Skeletal muscle cell (primary cell): ENCODE measurements at places on chromosomes 7 and 10.

GRCh38 chr10:1410469-1411395, 326.6 kb downstream of the ADARB2 start:
- DNase-seq = no peak

- DNase-seq = no peak
Observed at GRCh38 chr10:60363187-60363586, 26.5 kb downstream of the ANK3 start.

GRCh38 chr10:71812913-71813590, 38.0 kb downstream of the PSAP start:
- DNase-seq = no peak

GRCh38 chr10:26679588-26679987, 17.9 kb upstream of the PDSS1 start:
- no peak for DNase-seq

- no peak for DNase-seq
Observed at GRCh38 chr7:89685287-89685686, 469.0 kb upstream of the STEAP1 start.

DNA sequence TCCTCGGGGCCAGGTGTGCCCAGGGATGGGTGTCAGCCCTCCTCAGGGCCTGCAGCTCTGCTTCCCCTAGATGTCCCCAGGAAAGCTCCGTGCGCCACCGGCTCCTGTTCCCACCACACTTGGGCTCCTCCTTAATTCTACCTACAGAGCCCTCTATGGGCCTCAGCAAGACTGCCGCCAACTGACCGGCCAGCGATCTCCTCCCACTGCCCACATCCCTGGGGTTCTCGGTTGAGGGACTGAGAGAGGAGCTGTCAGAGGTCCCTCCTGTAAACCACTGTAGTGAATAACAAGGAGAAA, 5.3 kb upstream of the LDB3 start:
- no peak for DNase-seq

GRCh38 chr10:133457100-133457841, 3.5 kb downstream of the SCART1 start:
- no peak for DNase-seq

DNA sequence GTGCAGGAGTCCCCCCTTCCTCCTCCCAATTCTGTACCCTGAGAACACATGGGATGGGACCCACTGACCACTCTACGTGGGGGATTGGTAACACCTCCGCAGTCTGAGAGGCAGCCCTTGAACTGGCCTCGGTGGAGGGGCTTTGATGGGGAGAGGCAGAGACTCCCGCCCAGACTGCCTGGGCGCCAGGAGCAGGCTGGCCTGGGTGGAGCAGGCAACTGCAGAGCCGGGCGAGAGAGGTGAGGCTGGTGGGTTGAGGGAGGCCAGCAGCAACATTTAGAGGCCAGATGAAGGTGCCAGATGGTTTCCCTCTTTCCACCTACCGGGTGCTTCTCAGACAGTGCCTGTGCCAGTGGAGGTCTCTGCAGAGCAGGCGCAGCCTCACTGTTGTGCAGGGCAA, 30.7 kb upstream of the ZNF467 start:
- no peak for DNase-seq

- no peak for DNase-seq
Observed at GRCh38 chr7:84144935-84145334, 49.7 kb downstream of the SEMA3A start.

DNA sequence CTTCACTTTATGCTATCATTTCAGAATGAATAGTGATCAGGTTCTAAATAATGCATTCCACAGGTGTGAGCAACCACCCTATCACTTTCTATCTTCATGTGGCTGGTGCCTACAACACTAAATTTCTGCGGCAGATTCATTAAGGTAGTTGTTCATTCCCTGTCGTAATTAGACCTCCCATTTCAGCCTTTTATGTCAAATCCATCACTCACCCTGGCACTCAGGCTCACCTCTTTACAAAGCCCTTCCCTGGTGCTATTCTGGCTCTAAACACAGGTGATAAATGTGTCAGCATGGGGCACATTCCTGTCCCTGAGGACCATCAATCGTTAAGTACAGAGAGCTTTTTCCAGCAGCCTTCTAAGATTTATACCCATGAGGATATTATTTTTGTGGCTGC, 300.0 kb upstream of the C7orf33 start:
- no peak for DNase-seq

DNA sequence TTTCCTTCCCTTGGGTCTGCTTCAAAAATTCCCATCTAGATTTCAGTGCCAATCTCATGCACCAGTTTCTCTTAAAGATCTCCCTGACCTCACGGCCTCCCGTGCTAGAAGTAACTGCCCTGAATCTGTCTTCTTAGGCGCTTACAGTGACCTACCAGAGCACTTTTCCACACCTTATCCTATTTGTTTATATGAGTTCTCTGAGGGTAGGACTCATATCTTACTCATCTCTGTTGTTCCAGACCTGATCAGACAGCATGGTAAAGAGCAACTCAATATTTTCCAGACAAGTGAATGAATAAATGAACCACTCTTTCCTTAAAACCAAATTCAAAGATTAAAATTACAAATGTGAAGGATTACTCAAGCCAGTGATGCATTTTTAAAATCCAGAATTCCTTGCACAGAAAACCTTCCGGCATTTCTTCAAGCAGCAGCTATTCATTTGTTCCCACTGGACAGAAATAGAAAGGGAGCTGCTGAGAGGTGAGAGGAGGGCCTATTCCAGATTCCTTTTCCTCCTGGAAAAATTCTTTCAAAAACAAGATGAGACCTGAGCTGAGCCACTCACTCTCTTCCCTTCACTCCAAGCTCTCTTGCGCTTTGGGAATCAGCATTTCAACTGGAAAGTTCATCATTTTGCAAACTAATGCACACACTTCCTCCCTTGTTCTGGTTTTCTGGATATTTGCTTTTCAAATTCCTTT, 94.6 kb downstream of the ELMO1 start:
- DNase-seq = no peak

DNA sequence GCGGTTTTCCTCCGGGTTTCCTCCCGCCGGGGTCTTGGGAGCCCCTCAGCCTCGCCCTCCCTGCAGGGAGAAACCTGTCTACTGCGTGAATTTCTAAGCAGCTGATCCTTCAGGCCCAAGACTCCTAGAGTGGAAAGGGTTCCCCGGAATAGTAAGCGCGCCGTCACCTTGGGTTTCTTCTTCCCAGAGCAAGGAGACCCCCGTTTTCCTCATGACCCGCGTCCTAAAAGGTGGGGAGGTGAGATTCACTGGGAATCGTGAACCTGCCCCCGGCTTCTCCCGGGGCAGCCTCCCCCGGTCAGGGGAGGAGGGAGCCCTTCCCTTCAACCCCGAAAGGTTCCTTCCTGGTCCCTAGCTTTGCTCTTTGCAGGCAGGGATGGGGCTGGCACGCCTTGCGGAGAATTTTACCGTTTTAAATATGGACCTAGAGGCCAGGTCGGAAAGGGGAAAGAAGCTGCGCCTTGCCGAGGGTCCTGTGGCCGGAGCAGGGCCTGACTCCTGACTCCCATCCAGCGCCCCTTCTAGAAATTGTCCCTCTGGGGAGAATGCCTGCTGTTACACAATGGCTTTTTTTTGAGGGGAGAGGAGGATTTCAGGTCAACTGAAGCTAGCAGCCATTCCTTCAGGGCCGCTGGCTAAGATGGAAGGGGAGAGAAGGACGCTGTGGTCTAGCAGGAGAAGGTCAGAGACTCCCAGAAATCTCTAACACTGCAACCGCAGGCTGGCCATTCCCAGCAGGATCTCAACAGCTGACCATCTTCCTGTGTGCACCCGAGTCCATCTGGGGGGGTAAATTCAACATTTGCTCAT, 11.6 kb upstream of the MNX1 start:
- no peak for DNase-seq

- no peak for DNase-seq
Observed at GRCh38 chr7:135208102-135208793, 3.1 kb downstream of the WDR91 start.

DNA sequence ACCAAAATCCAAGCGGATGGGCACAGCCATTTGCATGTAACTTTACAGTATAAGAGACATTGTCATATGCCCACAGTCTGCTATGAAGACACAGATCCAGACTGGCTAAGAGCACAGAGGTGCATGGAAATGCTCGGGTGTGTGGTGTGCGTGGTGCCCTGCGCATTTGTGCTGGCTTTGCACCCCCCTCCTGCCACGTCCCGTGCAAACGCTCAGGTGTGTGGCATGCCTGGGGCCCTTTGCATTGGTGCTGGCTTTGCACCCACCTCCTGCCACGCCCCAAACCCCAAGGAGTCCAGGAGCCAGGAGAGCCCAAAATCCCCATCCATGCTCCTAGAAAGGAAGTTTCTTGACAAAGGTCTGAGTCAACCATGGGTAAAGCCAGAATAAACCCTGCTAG, 306.2 kb downstream of the PTPRN2 start:
- DNase-seq = no peak

DNA sequence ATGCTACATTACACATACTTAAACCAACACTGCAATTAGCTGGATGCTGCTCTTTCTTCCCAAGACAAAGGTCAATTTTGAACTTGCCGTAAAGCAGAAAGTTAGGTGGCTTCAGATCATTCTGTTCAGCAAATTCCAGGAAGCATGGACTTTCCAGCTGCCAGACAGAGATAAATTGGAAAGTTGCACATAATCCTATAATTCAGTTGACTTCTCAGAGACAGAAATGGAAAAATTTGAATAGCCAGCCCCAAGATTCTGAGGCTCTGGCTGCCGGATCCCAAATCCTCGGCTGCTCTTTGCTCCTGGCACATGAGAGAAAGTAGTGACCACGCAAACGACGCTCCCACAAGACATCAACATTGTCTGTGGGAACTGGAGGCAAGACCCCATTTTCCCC, 105.0 kb upstream of the VIPR2 start:
- no peak for DNase-seq

DNA sequence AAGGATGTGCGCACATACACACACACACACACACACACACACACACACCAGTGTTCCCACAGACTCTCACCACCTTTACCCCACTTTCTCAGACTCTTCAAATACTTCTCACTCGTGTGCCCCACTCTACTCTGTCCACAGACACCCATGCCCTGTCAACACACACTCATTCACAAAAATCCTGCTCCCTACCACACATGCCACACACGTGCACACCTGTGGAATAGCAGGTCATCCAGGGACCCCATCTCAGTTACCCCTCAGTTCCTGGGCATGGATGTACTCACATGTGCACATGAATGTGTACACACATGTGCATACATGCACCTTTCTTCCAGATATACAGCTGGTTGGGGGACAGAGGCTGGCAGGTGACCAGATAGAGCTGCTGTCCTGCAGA, 142.9 kb downstream of the EMX2 start:
- DNase-seq = no peak

DNA sequence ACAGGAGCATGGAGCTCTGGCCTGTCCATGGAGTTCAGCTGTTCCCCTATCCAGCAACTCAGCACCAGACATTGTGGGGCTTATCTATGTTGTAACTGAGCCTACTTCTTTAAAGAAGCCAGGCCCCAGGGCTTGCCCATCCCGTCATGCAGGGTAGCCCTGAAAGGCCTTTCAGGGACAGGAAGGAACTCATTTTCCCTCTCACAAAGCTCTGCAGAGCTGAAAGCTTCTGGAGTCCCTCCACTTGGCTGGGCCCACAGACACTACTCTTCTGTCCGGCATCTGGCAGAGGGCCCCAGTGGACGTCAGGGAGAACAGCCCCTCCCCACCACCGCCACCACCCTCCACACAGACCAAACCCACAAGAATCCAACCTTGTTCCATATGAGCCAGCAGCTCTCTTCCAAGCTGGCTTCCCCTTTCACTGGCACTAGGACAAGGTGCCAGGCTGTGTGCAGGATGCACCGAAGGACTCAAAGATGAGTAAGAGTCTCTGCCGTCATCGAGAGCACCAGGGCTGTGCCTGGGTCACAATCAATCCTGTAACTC, 33.1 kb downstream of the DENND2A start:
- no peak for DNase-seq

DNA sequence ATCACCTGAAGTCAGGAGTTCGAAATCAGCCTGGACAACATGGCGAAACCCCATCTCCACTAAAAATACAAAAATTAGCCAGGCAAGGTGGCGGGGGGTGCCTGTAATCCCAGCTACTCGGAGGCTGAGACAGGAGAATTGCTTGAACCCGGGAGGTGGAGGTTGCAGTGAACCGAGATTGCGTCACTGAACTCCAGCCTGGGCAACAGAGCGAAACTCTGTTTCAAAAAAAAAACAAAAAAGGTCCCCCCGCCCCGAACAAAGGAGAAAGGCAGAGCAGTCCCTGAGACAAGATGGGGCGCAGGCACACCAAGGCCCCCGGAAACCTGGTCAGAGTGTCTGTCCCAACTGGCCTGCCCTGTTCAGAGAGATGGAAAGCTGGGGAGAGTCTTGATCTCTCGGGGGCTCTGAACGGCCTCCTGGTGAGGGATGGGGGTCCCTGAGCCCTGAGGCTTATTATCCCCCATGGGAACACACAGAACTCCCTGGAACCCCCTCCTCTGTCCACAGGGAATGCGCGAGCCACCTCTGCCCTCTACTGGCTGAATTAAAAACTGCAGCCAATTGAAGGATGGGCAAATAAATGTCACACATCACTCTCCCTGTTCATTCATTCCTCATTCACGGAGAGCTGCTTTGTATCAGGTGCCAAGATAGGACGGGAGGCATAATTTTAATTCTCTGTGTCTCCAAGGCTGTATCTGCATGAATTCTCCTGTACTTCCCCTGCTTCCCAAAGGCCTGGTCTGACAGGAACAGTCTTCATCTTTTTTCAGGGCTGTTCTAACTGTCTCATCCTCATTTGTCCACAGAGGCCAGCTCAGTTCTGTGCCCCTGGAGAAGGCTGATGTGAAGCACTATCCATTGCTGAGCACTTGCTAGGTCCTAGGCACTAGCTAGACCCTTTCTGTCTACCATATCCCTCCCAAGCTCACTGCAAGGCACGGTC, 28.9 kb downstream of the MAT1A start:
- no peak for DNase-seq

GRCh38 chr7:3956949-3957348, 655.9 kb downstream of the SDK1 start:
- no peak for DNase-seq

DNA sequence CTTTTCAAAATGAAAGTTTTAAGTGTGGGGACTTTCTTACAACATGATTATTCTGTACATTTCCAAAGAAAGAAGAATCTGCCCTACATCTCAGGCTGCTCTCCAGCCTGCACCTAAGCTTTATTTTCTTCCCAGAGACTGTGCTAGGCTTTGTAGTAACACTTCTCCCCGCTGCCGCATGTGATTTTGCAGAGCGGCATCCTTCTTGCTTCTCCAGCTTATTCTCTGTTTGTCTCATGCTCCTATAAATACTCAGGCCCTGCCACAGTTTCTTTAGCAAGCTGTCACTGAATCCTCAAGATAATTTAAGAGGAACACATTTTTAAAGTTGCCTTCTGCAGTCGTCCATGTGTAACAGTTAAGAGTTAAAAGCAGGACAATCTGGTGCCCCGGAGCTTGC, 53.5 kb downstream of the INSYN2A start:
- no peak for DNase-seq

DNA sequence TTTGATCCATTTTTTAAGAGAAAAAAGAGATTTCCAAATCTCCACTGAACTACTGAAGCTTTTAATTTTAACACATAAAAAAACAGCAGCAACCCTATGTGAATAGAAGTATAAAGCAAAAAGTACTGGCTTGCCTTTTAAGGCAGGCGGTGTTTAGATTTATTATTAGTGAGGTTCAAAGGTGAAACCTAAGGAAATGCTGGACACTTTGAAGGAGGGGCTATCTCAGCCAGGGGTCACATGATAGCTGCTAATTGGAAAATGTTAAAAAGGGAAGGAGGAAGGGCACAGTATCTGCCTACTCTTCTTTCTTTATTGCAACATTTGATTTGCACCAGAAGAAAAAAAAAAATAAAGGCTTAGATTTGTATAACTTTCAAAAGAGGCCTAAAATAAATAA, 183.8 kb downstream of the SKAP2 start:
- no peak for DNase-seq
